ENCODE measurements at places on chromosomes 12 and 14. TPM values are rescaled to one million over a fixed set of nuclear protein-coding genes. Genes with fewer than 3 reads are reported as not detected.

The SLC38A2 gene
- total RNA-seq = 596 TPM

GRCh38 chr14:35821564-35822411 lies 4.3 kb upstream of the BRMS1L start:
- no peak for DNase-seq

The AQP6 gene
- total RNA-seq = not detected

DNA sequence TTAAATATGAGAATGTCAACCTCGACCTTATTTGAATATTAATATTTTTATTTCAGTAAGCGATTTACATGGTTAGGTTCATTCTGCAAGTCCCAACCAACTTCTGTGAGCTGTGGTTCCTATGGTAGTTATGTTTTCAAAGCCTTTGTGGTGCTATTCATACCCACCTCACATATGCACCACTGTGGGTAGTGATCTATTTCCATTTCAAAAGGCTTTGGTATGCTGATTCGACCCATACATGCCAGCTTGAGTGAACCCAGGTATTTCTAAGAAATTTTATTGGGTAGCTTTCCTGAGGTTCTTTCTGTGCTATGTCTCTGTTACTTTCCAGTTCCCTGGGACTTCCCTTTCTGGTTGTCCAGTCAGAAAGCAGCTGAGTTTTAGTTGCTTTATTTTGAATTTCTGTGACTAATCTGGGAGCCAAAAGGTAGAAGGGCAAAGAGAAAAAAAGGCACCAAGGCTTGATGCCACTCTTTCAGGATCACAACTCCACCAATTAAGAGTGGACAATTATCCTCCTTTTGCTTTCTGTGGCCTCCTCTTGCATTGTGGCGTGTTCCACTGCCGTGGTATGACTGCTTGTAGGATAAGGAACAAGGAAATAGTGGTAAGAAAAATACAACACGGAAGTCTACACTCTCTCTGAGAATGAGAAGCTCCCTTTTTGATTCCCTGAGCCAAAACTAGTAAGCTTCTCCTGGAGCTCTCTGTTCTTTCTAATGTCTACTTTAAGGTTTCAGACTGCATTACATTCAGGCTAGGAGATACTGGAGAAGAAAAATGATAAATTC lies 729.1 kb downstream of the NOVA1 start:
- no peak for DNase-seq

DNA sequence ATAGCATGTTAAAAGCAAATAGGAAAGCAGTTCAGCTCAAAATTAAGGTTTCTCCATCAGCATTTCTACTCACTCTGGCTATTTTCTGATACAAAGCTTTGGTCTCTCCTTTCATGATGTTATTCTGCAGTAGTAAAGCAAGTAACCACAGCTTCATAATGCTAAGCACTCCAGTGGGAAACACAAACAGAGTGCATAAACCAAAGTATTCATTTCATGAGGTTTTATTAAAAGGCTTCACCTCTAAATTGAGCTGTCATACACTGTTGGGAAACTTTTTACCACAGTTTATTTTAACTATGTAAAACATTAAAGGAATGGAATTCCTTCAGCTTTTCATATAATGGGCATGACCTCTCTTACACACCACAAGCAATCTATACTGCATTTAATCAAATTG lies 157.9 kb upstream of the LMO3 start:
- no peak for DNase-seq

The SPATA7 gene
- total RNA-seq = 8.7 TPM

DNA sequence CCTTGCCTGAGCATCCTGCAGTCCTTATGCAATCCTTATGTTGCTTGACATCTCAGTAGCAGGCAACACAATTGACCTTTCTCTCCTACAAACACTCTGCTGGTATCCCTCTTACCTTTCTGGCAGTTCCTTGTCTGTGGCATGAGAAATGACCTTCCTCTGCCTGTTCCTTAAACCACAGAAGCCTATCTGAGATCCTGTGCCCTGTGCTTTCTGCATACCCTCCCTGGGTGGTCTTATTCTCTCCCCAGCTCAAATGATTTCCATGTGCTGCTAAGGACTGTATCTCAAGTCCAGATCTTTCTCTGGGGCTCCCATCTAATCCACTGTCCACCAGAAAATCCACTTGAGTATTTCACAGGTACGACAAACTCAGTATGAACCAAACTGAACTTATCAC lies 2.0 kb upstream of the ARHGAP9 start:
- DNase-seq = no peak

DNA sequence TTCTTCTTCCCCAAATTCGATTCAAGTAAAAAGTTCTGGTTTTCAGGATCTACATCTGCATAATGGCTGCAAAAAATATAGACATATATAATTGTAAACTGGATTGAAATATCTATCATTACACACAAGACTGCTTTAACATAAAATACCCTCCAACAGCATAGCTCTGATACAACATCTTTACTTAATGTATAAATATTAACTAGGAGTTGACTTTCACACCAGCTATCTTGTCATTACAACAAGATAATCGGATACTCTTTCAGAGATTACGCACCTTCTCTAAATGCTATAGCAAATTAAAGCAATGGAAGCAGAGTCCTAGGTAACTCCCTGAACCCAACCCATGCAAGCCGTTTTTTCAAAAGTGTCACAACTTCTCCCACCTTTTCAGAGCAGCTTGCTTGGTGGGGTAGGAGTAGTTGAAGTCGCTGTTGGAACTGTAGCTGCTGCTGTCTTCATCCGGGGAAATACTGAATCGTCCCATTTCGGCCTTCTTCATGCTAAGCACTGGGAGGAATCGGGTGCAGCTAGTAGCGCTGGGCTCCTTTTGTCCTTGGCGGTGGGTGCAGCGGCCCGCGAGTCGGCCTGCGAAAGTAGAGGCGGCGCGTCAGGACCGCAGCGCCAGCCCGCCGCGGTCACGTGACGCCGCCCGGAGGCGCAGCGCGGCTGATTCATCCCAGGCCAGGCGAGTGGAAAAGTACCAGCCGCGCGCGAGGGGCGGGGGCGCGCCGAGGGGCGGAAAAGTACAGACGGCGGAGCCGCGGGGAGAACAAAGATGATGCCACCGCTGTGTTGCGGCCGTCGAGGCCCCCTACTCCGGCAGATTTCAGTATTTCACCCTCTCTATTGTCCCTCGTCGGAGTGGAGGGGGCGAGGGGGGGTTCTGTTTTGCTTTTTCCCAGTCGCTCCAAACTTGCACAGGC lies 1.5 kb downstream of the SLC38A2 start:
- DNase-seq = peak; percentile 90

DNA sequence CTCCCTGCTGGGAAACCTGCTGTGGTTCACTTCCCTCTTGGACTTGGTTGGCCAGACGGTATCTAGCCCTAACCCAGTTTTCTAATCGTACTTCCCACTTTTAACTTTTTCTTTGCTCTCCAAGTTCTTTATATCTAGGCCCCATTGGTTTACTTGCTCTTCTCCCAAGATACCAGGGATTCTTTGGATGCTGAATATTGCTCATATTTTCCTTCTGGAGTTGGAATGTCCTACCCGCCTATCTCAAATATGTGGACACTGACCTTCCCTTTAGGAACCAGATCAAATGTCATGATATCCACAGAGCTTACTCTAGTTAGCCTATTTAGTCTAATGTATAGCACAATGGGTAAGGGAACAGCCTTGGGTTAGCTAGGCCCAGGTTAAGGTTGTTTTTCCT lies 228.6 kb downstream of the DACT1 start:
- no peak for DNase-seq

GRCh38 chr14:105414456-105415371 lies 4.9 kb upstream of the MTA1 start:
- DNase-seq = no peak

The NRIP2 gene
- total RNA-seq = 0.92 TPM

DNA sequence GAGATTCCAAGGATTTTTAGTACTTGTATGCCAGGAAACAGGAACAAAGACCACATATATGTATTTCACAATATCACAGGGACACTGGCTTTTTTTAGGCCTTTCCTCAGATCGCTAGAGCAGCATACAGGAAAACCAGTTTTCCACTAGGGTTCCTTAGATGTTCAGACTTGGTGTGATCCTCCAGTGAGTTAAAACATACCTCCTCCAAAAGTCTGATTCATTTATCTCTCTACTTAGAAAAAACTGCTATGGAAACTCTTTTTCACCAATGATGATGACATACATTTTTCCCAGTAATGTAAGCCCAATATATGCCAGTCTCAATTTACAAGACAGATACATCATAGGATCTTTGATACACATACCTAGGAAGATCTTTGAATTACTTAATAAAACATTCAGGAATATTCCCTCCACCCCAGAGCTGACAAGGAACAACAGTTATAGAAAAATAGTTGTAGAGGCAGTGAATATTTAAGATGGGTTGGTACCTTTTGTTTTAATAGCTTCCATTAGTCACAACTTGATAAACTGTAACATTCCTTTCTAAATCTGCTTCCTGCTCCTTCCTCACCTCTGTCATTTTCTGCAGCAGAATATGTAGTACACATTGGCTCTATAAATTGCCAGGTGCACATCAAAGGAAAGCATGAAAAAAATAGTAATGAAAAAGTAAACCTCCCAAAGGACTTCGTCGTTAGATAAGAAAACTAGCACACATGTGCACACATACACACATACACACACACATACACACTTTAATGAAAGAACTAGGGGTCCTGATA lies 27.5 kb downstream of the BCAT1 start:
- no peak for DNase-seq

GRCh38 chr12:51746416-51746815 lies 102.1 kb downstream of the FIGNL2 start:
- DNase-seq = no peak

GRCh38 chr14:54889919-54890318 lies 12.7 kb downstream of the GCH1 start:
- no peak for DNase-seq

- DNase-seq = no peak
Observed at GRCh38 chr14:50763382-50764007, 67.5 kb downstream of the NIN start.

DNA sequence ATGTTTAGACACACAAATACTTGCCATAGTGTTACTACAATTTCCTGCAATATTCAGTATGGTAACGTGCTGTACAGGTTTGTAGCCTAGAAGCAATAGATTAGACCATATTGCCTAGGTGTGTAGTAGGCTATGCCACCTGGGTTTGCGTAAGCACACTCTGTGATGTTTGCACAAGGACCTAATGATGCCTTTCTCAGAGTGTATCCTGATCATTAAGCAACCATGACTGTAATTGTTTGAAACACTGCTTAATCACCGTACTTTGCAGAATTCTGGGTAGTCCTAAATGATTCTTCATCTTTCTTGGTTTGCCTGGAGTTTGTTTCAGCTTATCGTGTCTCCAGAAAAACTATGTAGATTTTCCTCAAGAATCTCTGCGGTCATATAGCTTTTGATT lies 11.2 kb upstream of the TCP11L2 start:
- no peak for DNase-seq

- no peak for DNase-seq
Observed at GRCh38 chr12:89333564-89334252, 18.6 kb downstream of the DUSP6 start.

GRCh38 chr12:778615-779014 lies 26.2 kb downstream of the WNK1 start:
- DNase-seq = no peak

- DNase-seq = no peak
Observed at GRCh38 chr12:45170456-45171042, 45.3 kb upstream of the ANO6 start.

DNA sequence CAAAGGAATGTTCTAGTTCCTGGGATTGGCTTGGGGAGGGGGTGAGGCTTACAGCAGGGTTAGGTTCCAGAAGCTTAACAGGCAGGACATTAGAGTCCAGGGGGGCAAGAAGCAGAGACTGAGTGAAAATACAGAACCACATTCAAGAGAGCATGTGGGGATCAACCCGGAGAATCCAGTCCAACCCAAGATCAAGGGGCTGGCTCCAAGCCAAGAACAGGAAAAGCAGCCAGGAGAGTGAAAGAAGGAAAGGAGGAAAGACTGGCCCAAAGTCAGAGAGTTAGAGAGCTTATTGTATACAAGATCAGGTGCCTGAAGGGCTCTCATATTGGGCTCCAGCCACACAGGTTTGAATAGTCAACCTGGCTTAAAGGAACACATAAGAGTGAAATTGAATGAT lies 190.3 kb upstream of the CDKN3 start:
- DNase-seq = no peak

The C1R gene
- 19.8 TPM for total RNA-seq

DNA sequence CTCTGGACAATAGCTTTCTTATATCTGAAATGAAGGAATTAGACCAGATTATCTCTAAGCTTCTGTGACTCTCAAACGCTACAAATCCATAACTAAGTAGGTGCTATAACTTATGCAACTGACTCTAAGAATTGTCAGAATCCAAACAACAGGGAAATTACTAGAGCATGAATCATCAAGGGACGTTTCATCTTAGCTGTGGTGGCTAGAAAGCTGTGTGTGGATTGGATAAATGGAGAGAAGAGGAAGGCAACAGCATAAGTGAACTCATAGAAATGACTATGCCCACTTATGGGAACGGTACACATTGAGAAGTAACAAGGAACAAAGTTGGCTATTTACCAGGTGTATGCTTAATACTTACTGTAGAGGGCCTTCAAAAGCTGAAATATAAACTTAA lies 96.0 kb upstream of the NEDD1 start:
- DNase-seq = no peak

DNA sequence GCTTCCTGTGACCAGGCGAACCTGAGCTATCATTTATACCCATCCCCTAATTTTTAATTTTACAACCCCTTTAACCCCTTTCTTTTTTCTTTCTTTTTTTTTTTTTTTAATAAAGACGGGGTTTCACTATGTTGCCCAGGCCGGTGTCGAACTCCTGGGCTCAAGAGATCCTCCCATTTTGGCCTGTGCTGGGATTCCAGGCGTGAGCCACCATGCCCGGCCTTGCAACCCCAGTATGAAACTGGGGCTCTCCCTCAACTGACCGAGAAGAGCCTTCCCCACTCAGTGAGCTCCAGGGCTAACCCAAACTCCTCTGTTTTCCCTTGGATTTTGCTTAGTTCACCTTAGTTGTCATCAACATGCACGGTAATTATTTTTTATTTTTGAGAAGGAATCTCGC lies 992 bp downstream of the CPSF2 start:
- DNase-seq = no peak

DNA sequence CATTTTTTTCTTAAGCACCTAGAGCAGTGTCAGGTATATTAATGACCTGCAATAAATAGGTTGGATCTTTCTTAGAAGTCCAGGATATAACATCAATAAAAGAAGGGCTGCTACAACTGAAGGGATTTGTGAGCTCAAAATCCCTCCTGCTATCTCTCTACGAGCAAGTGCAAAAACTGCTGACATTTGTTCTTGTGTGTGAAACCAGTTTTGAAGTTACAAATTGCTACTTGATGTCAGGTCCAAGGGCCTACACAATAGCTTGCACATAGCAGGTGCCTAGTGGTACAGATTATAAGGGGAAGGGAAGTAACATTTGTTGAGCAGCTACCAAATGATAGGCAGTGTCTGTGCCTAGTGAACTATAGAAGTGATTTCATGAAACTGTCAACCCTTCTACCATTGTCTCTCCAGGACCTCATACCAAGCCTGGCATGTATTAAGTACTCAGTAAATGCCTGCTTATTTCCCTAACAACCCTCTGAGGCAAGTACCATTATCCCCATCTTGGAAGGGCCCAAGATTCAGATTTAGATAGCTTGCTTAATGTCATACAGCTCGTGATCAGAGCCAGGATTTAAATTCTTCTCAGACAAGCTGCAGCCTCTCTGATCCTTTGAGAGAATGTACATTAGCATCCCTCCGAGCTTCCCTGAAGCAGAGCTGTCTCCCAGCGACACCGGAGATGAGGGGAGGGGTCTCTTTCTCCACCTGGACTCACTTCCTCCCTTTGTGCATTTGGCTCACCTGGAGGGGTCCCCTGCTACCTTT lies 300.3 kb downstream of the ZFP36L1 start:
- DNase-seq = no peak

GRCh38 chr14:105157872-105158271 lies 10.7 kb downstream of the JAG2 start:
- DNase-seq = no peak
